Muscle of leg (tissue), 16 donors: ENCODE measurements at places on chromosomes 6 and 20.

DNA sequence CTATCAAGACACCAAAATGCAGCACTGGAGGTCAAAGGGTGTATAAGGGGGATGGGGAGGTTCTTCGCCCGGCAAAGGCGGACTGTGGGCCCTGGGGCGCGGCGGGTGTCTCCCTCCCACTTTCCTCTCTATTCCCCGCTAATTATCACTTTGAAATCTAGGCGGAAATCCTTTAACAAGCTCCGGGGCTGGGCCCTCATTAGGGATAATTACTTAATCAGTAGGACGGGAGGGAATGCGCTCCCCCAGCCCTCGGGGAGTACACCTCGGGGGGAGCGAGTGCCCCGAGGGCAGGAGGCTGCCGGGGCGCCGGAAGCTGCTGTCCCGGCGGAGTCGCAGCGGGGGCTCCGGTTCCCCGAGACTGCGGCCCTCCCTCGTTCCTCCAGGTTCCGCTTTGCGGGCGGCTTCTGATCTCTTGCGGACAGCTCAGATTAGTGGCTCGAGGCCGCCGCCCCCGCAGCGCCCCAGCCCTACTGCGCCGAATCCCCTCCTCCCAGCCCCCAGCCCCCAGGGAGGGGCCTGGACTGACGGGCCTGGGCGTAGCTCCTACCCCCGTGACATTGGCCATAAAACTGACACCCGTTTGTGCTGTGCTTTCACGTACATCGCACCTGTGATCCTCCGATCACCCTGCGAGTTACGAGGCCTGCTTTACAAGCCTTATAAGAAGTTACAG is 14.7 kb downstream of the MUCL3 start:
- peak; percentile 68 for DNase-seq

DNA sequence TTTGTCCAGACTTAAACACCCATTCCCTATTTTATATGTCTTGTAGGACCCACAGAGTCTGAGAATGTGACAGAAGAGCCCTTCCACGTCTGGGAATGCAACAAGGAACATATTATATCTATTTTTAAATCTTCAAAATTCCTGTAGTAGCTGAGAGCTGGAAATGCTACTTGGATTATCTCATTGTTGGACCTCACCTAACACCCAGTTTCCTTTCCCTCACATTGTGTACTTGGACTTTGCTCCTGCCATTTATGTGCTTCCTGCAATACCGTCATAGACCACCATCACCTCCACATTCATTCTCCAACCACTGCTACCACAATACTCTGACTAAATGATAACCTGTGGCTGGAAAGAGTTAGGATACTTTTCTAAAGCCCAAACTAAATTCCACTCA is 335.4 kb downstream of the COL12A1 start:
- DNase-seq: peak; percentile 76

GRCh38 chr6:14350210-14350609 is 232.6 kb downstream of the CD83 start:
- no peak for DNase-seq

- no peak for DNase-seq
These were observed 18.3 kb downstream of the CHRNA4 start for GRCh38 chr20:63342561-63343459.

GRCh38 chr6:43716099-43716498 is 28.5 kb upstream of the MRPS18A start:
- peak; percentile 93 for DNase-seq

- DNase-seq: no peak
These were observed 34.8 kb downstream of the PSMG4 start for GRCh38 chr6:3293271-3294155.
